Mesenchymal stem cell (in vitro differentiated cells and primary cell): ENCODE measurements at places on chromosomes 6 and 20.
A peak's percentile ranks its signal among the peaks of the same experiment; 100 is the strongest.

GRCh38 chr6:42537536-42537935 is 26.3 kb upstream of the UBR2 start:
- DNase-seq = no peak

- no peak for DNase-seq
Measured at GRCh38 chr6:89793586-89793985, 26.0 kb downstream of the MDN1 start.

GRCh38 chr20:8449123-8449522 is 317.1 kb downstream of the PLCB1 start:
- DNase-seq = peak; percentile 35

DNA sequence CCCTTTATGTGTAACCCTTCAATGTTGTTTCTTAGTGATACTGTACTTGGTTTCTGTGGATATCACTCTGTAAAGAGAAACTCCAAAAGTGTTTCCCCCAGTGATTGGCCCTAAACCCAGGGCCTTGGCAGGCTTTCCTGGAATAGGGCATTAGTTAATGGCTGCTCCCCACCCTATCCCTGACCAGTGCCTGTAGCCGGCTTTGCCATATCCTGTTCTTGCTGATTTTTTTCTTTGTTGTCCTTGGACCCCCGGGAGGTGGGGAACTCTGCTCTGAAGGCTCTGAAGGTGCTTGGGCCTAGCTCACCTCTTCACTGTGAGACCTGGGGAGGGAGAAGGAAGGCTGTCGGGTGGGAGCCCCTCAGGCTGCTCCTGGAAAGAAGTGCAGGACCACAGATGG is 120.1 kb downstream of the TCP11 start:
- no peak for DNase-seq

GRCh38 chr6:17291778-17292177 is 10.6 kb downstream of the RBM24 start:
- DNase-seq = no peak

- no peak for DNase-seq
Measured at GRCh38 chr20:50877232-50877743, 53.9 kb downstream of the ADNP start.

DNA sequence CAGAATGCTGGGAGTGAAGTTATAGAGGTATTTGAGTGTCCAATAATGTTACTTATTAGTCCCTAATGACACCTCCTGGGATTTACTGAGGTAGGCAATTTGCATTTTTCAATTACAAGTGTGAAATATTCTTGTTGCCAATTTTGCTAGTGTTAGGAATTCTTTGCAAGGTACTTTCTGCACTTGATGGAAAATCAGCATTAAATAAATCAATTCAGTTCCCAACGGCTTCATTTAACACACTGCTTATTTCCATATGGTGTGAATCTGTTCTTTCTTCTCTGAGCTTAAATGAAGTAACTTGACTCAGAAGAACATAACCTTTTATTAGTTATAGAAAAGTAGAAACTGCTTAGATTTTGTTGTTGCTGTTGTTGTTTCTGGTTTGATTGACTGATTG is 21.2 kb downstream of the CCN2 start:
- DNase-seq = no peak

DNA sequence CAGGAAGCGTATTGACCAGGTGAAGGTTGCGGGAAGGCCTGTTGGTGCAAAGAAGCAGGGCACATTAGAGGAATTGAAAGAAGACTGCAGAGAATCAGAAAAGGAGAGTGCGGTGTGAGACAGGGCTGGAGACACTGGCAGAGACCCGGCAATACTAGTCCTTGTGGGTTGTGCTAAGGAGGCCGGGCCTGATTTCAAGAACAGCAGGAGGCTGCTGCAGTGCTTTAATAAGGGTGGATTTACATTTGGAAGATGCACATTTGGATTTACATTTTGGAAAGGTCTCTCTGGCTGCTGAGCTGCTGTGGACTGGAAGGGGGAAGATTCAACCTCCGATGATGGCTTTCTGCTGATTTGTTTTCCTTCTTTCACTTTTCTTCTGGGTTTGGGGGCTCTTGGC is 167.8 kb downstream of the SLC24A3 start:
- no peak for DNase-seq

DNA sequence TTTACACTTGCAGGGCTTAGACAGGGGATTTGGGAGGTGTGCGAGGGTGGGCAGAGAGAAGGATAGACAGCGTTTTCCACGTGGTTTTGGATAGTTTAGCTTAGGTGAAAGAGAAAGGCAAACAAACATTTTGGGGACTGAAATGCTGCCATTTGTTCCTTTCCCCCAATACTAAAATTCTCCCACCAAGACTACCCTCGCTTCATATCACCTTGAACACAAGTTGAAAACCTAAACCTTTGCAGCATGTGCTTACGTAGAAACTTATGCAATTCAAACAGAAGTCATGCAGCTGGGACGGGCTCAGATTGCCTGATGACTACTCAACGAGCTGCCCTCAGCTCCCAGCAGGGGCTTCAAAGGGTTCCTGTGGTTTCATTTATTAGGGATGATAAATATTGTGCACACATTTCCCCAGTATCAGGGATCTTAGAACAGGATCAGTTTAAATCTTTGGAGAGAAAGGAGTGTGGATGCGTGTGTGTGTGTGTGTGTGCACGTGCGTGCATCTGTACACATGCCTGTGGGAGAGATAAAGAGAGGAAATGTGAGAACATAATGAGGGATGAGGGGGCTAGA is 77.3 kb downstream of the SLC22A23 start:
- DNase-seq = no peak

GRCh38 chr20:17946572-17947473 is 21.8 kb downstream of the SNX5 start:
- no peak for DNase-seq

DNA sequence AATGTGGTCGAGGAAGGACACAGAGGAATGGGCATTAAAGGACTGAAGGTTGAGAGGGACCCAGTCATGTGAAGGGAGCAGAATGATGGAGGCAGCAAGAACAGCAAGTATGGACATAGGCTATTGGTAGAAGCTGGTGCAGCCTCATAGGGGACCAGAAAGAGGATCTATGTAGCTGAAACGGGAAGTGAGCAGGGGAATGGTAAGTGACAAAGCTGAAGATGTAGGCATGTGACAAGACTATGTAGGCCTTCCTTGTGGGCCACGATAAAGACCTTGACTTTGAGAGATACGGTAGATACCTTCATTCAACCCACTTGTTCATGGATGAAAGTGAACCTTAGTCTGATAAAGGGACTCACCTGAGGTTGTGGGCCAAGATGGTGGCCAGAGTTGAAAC is 3.5 kb downstream of the CTNNBL1 start:
- DNase-seq = no peak

GRCh38 chr6:81436990-81437389 is 315.5 kb downstream of the TENT5A start:
- no peak for DNase-seq

DNA sequence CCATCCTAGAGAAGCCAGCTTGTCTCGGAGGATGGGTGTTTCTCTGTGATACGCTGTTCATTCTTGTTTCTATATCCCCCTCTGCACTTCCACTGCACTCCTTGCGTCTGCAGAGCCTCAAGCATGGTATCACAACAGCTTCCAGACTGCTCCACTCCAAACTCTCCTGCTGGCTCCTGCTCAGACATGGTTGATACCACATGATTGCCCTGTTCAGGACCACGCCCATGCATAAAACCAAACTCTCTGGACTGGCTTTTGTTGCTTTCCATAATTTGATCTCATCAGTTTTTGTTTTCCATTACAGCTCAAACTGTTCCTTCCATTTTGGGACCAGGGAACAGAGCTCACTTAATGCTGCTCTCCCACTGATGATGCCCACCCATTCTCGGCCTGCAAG is 30.0 kb upstream of the SMIM29 start:
- DNase-seq = no peak

GRCh38 chr6:56381801-56382251 is 134.4 kb upstream of the COL21A1 start:
- no peak for DNase-seq

DNA sequence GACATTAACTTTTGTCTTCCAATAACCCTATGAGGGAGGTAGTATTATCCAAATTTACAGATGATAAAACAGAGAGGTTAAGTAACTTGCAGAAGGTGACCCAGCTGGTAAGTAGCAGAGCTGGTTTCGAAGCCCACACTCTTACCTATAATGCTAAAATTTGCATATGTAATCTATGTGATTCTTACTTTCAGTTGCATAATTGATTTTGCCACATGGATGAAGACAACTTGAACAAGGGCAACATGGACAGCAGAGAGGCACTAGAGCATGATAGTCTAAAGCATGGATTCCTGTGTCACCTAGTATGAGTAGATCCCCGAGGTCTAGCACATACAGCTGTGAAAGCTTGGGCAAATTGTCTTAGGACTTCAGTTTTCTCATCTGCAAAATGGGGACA is 117.6 kb upstream of the DTNBP1 start:
- DNase-seq = no peak

DNA sequence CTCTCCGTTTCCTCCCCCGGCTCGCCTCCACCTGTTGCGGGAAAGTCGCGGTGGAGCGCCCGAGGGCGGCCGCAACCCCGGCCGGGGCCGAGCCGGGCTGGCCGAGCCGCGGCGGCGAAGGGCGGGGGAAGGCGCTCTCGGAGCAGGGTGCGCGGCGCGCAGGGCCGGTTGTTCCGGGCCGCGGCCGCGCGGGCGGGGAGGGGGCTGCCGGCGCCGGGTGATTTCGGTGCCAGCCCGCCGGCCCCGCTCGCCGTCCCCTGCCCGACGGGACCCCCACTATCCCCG is 235 bp downstream of the MAP7 start:
- peak; percentile 7 for DNase-seq

- peak; percentile 86 for DNase-seq
Measured at GRCh38 chr20:17536944-17537444, 5.8 kb upstream of the BFSP1 start.

DNA sequence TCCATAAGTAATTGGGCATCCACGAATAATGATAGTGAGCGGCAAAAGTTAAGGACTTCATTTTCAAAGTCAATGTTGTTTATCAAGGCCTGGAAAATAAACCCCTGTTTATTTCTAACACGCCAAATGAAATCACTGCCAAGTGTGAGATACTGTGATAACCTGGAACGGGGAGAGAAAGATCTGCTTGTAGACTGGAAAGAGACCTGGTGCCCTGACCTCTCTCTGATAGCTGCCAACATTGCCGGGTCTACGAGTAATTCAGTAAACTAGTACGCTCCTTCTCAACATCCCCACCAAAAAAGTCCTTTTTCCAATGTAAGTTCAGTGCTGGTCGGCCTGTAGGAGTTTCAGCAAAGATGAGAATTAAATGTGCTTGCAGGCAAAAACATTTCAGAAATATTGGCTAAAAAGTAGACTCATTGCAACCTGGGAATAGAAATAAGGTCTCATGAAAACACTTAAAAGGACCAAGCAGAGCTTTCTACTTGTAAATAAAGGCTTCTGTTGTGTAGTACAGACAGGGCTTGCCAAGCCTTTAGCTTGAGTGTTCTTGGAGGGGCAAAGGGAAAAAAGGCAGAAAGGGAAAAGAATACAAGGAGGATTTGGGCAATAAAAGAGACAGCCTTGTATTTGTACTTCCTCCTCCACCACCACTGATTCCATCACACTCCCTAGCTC is 43.9 kb downstream of the PDE7B start:
- DNase-seq = no peak

GRCh38 chr20:58393299-58393698 is 4.3 kb downstream of the VAPB start:
- DNase-seq = peak; percentile 84

DNA sequence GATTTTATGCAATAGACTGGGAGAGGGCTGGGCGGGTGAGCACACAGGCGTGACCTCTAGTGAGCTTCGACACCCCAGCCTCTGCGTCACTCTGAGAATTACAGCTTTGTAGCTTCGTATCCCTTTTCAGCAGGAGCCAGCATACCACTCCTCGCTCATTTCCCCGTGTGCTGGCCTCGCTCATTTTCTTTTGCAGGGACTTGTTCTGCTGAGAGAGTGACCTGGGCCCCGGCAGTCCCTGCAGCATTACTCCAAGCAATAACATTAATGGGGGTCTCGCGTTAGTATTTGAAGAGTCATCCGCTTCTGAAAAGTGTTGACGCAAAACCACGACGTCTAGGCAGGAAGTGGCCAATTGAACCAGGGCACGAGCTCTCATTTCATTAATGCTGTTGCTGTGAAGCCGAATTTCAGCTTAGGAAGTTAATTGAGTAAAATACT is 193.7 kb downstream of the QKI start:
- peak; percentile 28 for DNase-seq

DNA sequence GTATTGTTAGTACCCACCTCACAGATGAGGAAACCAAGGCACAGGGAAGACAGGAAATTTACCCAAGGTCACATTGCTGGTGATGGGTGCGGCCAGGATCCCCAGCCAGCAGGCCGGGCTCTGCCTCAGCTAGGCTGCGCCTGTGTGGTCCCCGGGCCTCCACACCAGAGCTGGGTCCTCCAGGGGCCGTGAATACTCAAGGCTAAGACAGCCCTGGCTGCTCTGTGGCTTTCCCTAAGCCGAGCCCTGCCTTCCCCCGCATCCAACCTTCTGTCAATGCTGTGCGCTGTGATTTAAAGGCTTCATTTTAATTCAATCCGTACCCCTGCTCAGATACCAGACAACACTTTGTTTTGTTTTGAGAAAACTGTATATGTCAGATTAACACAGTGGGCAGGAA is 246.7 kb downstream of the TTLL2 start:
- no peak for DNase-seq

DNA sequence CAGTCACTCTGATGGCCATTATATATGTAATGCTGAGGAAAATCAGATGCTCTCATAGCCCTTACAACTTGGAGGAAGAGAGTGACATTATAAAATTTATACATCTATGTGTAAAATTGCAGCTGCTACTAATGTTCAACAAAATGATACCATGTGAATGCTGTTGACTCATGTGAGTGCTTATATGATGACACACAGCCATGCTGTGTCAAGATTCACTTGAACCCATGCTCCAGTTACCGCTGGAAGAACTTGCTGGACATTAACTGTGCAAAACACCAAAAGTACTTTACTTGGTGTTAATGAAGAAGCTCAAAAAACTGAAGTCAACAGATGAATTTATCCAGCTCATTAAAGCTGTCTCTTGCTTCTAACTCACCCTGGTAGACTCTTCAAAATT is 318.9 kb upstream of the PLCB4 start:
- DNase-seq = peak; percentile 33

DNA sequence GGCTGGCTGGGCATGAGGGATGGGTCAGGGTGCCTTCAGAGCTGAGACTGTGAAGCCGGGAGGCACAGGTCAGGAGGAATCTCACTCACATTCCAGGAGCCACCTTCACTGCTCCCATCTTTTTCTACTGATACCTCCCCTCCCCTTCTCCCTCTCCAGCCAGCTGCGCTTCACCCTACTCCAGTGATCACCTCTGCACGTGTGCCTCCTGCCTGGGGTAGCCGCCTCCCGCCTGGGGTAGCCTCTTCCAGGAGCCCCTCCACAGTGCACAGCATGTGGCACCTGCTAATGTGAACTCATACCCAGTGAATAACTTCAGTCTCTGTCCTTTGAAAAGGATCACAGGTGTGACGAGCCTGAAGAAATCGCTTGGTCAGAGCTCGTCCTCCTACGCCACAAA is 232.6 kb downstream of the TMEM242 start:
- DNase-seq = no peak

GRCh38 chr20:59752704-59753460 is 148.5 kb downstream of the PHACTR3 start:
- DNase-seq = no peak

GRCh38 chr20:40633123-40633850 is 55.7 kb downstream of the MAFB start:
- DNase-seq = no peak

GRCh38 chr6:136184738-136185137 is 65.4 kb downstream of the MTFR2 start:
- DNase-seq = no peak

GRCh38 chr6:3426927-3427686 is 29.7 kb downstream of the SLC22A23 start:
- DNase-seq = no peak
